ENCODE measurements at places on chromosomes 3 and 15.
A peak's percentile ranks its signal among the peaks of the same experiment; 100 is the strongest.

- no peak for DNase-seq
Observed at GRCh38 chr3:180612364-180612763, 10.4 kb downstream of the TTC14 start.

- peak; percentile 69 for DNase-seq
Observed at GRCh38 chr3:5194801-5195509, 7.4 kb downstream of the EDEM1 start.

GRCh38 chr3:32217339-32217738 lies 21.1 kb upstream of the CMTM8 start:
- no peak for DNase-seq

DNA sequence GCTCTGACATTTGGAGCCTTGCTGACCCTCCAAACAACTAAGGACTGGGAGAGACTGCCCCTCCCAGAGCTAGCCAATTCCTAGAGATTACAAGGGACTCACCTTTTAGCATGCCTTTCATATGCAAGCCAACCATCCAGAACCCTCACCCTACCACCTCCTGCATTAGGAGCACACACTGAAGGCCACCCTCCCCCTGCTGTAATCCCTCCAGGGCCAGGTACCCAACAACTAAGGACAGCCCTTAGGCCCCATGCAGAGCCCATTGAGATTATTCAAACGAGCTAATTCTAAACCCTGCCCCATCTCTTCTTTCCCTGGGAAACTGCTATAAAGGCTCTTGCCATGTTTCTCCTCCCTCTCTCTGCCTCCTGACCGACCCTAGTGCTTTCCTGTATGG lies 352.6 kb downstream of the ERC2 start:
- DNase-seq: no peak

DNA sequence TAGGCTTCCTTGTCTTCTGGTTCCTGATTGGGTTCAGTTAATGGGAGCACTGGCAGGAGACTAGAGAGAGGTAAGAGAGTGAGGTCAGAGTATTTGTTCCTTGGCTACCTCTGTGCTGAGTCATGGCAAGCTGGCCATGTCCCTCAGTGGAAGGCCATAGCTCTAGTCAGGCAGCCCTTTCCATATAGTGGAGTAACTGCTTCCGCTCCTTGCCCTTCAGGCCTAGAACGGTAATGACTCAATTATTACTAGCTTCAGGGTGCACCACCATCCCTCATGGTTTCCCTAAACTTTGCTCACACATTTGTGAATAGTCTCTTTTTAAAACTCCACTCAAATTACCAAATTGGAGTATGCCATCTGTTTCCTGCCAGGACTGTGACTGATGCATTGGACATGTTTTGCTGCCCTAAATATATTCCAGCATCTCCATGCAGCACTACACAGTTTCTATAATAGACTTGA lies 10.5 kb upstream of the ANO10 start:
- no peak for DNase-seq

DNA sequence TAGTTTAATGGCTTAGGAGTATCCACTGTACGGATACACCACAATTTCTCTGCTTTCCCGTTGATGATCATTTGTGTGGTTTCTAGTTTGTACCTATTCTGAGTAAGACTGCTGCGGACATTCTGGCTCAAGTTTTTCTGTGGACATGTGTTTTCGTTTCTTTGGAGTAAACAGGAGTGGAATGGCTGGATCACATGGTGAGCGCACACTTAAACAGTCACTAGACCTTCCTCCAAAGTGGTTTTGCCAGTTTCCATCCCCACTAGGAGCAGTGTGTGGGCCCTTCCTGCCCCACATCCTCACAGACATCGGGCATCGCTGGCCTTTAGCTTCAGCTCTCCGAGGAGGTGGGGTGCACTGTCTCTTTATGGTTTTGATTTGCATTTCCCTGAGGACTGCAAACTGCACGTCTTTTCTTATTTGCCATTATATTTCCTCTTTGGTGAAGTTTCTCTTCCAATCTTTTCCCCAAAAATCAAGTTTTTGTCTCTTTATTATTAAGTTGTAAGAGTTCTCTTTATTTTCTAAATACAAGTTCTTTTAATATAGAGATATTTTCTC lies 94.1 kb downstream of the VGLL4 start:
- DNase-seq: no peak

GRCh38 chr15:48644827-48645557 lies 517 bp downstream of the FBN1 start:
- no peak for DNase-seq

GRCh38 chr15:98561169-98561941 lies 87.0 kb upstream of the IGF1R start:
- DNase-seq: no peak

- DNase-seq: no peak
Observed at GRCh38 chr3:100158918-100159330, 44.6 kb upstream of the FILIP1L start.

DNA sequence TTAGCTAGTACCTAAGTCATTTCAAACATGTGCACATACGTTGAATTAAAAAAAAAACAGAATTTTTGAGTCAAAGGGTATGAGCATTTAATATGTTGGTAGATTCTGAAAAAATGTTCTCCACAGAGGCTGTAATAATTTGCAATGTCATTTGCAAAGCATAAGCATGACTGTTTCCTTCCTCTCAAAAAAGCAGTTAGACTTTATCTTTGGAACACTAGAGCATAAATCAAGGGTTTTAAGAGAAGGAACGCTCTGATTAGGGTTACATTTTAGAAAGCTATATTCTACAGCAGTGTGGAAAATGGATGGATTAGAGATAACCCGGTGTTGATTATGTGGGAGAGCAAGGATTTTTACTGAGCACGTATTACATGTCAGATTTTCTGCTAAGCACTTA lies 193.7 kb downstream of the WDR72 start:
- DNase-seq: no peak

DNA sequence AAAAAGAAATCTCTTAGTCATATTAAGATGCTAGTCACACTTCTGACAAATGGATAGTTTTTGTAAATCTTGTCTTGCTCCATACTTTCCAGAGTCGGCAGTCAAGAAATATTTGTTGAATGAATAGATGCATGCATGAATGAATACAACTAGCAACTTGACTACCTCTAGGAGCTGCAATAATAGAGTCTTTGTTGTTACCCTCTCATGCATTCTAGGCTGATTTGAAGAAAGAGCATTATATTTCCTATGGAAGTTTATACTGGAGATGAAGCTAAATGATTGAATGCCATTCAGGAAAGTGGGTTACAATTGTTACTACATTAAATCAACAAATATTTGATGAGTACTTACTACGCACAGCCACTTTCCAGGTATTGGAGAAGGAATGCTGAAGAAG lies 18.1 kb upstream of the TRAT1 start:
- no peak for DNase-seq

DNA sequence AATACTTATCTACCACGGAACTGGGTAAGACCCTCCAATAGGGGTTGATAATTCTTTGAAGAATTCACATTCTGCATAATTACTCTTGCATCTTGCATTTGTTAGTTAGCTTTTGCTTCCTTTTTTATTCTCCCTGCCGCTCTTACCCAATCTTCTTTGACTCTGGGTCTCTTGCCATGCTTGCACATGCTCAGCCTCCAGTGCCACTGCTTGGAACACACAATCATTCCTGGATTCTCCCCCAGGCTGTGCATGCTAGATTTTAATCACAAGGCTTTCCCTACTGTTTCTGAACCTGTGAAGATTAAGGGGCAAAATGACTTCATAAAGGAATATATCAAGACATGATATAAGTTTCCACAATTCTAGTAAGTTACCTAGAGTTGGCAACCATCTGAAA lies 133.1 kb downstream of the IL1RAP start:
- no peak for DNase-seq

DNA sequence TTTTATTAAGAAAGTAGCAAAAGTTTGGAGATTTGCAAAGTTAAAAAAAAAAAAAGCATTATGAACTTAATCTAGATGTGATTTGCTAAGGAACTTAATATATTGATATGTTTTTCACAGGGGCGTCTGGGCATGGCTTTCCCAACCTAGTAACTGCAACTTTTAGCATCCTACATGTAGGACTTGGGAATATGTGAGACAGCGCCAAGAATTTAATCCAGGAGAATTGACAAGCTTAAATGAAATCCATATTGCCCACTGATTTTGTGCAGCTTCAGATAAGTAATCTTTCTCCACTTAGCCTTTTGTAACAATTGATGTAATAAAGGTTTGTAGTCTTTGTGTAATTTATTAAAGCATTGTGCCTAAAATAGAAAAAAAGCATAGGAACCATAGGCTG lies 982 bp upstream of the GABPB1 start:
- no peak for DNase-seq

GRCh38 chr15:93720607-93721006 lies 510.8 kb upstream of the MCTP2 start:
- no peak for DNase-seq

GRCh38 chr3:105537371-105538080 lies 170.8 kb downstream of the ALCAM start:
- no peak for DNase-seq

GRCh38 chr3:122642935-122643334 lies 37.7 kb upstream of the PARP14 start:
- no peak for DNase-seq

GRCh38 chr3:140898340-140899180 lies 43.1 kb upstream of the SLC25A36 start:
- DNase-seq: peak; percentile 42

DNA sequence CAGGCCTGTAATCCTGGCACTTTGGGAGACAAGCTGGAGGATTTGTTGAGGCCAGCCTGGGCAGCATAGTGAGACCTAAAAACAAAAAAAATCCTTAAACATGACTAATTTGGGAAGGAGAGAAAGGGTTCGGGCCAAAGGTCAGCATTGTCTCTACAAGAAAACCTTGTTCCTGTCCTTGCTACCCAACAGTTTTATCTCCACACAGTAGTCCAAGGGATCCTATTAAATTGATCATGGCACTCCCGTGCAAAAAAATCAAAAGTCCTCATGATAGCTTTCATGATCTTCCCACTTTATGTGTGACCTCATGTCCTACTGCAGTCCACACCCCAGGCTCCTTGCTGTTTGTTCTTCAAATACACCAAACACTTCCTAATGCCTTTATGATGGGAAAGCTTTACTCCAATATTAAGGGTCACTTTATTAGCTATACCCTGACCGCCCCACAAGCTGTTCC lies 4.2 kb downstream of the RPL15 start:
- DNase-seq: no peak

DNA sequence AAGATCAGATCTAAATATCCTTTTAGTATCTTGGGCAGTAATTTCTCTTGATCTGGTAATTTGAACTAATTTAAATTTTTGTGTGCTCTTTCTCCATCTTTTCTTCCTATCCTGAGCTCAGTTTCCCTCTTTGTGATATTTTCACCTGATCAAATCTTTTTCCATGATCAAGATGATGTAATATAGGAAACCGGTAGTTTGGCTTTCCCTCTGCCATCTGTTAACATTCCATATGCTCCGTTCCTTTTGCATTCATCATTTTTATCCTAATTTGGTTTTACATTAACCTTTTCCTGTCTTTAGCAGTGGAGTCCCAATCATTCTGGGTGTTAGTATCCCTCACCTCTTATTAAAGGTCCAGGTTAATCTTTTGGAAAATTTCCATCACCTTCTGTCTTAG lies 5.9 kb upstream of the ABHD6 start:
- no peak for DNase-seq
